CD4-positive, alpha-beta T cell treated with Interleukin-10 for 1 hour (primary cell): ENCODE measurements at places on chromosomes 4 and X.

DNA sequence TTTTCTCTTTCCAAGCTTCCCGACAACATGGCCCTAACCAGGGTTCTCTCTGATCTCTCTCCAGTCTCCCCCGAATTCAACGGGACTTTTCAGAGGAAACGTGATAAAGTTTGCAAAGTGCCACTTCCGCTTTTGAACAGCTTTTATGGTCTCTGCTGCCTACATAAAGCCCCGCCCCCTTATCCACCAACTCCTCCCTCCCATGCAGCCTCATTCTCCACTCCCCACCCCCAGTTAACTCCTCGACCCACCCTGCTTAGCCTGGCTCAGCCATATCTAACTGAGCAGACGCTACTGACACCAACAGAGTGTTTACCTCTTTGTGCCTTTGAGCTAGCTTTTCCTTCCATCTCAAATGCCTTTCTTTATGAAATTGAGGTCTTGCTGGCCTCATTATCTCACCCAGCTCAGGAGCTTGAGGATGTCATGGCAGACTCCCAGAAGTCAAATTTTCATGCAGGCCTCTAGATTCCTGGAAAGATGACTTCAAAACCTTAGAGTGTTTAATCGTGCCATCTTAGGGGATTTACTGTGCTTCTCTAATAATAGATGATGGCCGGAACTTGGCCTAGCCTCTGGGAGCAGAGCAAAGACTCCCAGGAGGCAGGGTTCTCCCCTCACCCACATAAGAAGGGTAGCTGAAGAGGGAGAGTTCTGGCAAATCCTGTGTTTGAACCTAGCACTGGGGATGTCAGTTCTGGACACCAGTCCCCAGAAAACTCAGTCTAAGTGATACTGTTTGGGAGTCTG lies 606.0 kb downstream of the BCOR start:
- peak; percentile 72 for DNase-seq

- DNase-seq = no peak
These were observed 28.8 kb downstream of the RBM47 start for GRCh38 chr4:40600850-40601249.

GRCh38 chr4:75370576-75370975 lies 143.6 kb downstream of the RCHY1 start:
- no peak for DNase-seq

GRCh38 chrX:68708503-68709290 lies 61.2 kb downstream of the STARD8 start:
- DNase-seq = no peak

- no peak for DNase-seq
These were observed 1.9 kb downstream of the SOWAHD start for GRCh38 chrX:119760026-119760877.
